ENCODE measurements at places on chromosomes 6 and 20.

DNA sequence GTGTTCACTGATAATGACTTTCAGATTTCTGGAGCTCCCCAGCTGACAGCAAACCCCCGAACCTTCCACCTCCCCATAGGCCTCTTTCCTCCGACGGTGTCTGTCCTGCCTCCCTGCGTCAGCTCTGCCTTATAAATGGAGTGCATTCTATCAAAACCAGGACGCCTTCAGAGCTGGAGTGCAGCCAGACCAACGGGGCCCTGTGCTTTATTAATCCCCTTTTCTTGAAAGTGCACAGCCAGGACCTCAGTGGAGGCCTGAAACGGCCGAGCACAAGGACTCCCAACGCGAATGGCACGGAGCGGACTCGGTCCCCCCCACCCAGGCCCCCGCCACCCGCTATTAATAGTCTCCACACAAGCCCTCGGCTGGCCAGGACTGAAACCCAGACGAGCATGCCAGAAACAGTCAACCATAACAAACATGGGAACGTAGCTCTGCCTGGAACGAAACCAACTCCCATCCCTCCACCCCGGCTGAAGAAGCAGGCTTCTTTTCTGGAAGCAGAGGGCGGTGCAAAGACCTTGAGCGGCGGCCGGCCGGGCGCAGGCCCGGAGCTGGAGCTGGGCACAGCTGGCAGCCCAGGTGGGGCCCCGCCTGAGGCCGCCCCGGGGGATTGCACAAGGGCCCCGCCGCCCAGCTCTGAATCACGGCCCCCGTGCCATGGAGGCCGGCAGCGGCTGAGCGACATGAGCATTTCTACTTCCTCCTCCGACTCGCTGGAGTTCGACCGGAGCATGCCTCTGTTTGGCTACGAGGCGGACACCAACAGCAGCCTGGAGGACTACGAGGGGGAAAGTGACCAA is 42.3 kb upstream of the NAA20 start:
- DNase-seq, result no peak

- no peak for DNase-seq
Observed at GRCh38 chr6:22003287-22003686, 293.5 kb downstream of the PRL start.

GRCh38 chr6:122033564-122034181 is 365.8 kb upstream of the HSF2 start:
- no peak for DNase-seq

DNA sequence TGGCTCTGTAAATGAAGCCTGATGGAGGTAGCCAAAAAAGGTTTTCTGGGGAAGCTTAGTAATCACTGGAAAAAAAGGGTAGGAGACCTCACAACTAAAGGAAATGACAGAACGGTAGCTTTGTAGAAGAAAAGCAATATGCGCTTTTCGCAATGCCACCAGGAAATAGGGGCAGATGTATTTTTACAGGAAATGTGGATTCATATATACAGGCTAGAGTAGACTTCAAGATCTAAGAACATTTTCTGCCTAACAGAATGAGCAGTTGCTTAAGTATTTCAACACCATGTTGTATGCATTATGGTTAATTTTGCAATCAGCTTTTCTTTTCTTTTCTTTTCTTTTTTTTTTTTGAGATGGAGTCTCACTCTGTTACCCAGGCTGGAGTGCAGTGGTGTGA is 219.6 kb downstream of the CD83 start:
- DNase-seq, result no peak

DNA sequence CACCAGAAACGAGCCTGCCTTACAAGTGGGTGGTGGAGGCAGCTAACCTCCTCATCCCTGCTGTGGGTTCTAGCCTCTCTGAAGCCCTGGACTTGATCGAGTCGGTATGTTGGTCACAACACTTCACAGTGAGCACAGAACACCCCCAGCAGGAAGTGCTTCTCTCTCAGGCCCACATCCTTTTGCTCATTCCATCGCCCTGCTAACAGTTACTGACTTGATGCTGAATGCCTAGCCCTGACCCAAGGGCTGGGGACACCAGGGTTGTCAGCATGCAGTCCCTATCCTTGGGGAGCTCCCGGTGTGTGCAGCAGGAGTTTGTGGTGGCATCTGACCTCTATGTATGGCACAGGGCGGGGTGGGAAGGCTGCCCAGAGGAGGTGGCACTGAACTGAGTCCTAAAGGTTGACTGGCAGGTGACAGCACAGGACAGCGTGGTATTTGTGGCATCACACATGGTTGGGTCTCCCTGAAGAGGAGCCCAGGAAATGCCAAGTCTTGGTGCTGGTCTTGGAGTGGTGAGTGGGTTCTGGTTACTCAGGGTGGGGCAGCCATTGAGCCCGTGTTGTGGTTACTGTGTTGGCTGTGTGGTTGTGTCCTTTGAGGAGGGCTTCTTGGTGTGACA is 26.7 kb downstream of the GTSF1L start:
- DNase-seq, result no peak

GRCh38 chr6:148854096-148854495 is 107.3 kb downstream of the UST start:
- DNase-seq, result no peak

- no peak for DNase-seq
Observed at GRCh38 chr6:37693546-37694250, 4.0 kb downstream of the MDGA1 start.

DNA sequence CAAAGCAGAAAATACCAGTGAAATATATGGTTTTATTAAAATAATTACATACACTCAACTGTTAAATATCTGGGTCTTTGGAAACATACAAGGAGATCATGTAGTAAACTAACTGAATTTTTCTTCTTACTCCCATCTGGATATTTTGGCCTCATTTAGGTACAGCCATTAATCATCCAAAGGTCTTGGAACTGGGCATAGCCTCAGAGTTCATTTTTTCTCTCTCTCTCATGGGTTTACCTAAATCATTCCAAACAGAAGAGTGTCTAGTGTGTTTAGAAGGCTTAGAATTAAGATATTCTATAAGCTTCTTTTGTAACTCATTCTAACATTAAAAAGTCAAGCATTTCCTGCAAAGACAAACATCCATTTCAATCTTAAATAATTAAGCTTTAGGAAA is 79.4 kb downstream of the HMGCLL1 start:
- no peak for DNase-seq

GRCh38 chr6:140436023-140436811 is 1061.8 kb upstream of the CITED2 start:
- DNase-seq, result no peak

DNA sequence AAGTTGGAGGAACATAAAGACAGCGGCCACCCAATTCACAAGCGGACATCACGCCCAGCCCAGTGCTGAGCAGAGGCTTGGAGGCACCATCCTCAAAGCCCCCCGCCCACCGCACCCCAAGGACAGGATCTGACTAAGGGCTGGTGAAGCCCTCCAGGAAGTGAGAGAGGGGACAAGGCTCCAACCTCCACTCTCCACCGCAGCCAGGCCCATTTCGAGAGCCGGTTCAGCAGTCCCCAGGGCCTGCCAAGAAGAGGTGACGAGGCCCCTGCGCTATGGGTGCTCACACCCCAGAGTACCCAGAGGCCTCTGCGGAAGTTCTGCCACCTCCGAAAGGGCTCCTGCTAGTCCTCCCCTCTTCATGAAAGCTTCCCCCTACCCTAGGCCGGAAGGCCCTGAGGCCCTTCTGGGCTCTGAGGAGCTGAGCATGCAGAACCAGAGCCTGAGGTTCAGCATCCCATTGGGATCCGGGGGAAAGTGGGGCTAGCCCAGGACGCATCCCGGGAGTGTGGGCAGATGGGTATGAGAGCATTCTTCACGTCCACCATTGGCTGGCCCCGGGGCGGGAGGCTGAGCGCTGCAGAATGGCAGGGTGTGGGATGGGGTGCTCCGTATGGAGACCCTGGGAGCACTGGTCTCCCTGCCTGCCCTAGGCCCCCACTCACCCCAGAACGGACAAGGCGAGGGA is 2.5 kb downstream of the GRM4 start:
- DNase-seq, result no peak

DNA sequence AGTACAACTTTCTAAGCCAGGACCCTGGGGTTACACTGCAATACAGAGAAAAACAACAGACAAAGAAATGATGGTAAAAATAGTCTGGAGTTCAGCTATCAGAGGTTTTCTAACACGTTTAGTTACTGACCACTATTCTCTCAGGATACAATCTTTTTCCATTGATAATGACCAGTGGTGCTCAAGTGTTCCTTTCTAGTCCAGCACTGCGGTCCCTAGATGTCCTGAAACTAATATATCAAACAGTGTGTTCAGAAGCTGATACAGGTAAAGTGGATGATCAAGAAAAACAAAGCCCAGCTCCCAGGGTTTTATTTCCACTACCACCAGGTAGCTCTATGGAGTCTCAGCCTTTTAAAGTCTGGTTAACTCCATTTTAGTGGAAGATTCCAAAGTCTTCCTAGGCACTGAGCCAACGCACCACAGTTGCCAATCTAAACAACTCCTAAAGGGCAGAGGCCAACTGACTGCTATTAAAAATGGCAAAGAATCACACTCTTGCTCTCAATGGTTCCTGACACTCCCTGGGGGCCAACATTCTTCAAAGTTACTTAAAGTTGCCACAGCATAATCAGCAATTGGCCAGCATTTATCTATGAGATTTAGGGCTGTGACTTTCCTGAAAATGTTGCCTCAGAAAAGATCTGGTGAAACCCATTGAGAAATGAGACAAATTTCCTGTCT is 38.2 kb downstream of the DZANK1 start:
- DNase-seq, result no peak

DNA sequence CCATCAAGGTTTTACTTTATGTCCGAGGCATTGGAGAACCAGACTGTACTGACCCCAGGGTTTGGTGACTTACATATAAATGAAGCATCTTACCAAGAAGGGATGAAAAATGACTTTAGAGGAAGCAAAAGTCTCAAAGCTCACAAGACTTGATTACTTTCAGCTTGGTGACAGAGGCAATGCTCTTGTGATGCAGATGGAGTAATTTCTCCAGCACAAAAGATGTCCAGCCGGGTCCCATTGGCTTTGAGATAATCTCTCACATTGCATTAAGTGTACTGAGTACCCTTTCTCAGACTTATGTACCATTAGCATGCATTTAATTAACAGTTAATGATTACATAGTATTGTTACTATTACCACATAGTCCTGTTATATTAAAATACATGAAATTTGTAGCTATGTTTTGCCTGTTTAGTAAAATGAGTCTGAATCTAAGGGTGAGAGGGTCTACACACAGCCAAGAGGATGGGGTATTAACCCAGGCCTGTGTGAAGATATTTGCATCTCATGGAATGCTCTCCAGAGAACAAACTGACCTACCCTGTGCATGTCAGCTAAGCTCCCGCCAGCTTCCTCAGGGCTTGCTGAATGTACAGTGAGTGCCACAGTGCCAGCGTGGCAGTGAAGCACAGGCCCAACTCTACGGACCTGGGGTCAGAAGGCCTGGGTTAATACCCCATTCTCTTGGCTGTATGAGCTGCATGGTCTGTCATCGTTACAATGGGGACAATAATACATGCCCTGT is 5.6 kb downstream of the HTR1E start:
- no peak for DNase-seq

- DNase-seq, result no peak
Observed at GRCh38 chr6:3138341-3138740, 19.0 kb downstream of the TUBB2A start.

DNA sequence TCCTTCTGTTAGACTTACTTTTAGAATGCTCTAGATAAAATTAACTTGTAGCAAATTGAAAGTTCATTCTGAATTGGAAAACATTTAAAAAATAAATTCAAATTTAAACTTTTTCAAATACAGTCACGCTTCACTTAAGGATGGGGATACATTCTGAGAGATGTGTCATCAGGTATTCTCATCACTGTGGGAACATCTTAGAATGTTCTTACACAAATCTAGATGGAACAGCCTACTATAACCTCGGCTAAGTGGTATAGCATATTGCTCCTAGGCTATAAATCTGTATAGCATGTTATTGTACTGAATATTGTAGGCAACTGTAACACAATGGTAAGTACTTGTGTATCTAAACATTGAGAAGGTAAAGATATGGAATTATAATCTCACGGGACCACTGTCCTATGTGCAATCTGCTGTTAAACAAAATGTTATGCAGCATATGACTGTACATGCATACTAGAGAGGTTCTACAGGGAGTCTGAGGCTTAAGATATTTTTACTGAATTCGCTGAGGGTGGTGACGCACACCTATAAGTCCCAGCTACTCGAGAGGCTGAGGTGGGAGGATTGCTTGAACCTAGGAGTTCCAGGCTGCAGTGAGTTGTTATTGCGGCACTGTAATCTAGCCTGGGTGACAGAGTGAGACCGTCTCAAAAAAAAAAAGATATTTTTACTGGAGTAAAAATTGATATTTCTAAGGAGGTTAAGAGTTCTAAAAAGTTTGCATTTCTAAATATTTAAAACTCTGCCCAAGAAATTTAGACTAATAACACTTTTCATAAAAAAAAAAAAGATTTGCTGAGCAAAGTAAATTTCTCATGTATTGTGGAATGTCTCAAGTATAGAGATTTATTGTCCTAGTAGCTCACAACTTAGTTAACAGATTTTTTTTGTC is 87.3 kb upstream of the TULP1 start:
- DNase-seq, result no peak

DNA sequence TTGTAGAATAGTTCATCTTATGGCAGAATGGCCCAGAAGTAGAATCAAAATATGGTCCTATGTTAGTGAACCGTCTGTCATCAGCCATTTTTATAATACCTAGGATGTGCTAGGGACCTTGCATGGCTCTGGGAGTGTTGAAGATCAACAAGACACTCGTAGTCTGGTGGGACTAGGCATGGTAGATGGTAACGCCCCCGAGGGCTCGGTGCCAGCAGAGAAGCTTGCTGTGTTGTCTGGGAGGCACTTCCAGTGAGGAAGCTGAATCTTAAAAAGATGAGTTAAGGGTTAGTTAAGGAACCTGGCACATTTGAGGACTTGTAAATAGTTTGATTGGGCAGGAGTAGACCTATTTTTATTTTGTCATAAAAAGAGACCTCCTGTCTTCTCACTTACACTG is 82.4 kb downstream of the MAP3K4 start:
- DNase-seq, result no peak

DNA sequence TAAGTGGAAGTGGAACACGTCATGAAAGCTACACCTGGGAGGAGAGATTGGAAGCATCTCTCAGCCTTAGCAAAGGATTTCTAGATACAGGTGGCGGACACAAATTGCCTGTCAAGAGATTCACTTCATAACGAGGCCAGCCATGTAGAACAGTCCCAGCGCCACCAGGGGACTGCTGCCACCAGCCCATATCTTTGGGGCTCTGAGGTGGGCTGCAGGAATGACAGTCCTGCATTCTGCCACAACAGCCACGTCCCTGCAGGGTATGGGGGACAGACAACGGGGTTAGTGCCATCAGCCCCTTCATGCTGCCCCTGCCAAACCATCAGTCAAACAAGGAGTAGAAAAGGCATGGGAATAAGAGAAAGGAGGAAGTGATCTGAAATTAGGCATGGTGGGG is 81.2 kb upstream of the SASH1 start:
- no peak for DNase-seq

DNA sequence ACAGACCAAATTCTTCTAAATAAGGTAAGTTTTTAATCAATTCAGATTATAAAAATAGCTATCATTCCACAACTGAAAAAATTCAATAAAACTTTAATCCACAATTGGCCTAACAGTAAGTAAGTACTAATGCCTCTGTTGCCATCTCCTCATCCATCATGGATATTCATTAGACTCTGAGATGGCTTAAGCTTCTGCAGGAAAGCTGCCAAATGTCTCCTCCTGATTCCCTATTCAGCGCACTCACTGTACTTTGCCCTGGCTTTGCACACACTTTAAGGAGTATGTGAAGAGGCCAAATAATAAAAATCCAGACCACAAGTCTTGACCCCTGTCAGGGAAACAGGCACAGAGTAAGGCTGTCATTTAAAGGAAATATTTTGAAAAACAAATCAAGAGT is 23.6 kb downstream of the PGM3 start:
- DNase-seq, result no peak

GRCh38 chr6:152004896-152005295 is 197.4 kb downstream of the ESR1 start:
- no peak for DNase-seq

- DNase-seq, result no peak
Observed at GRCh38 chr6:111347589-111347988, 135.4 kb downstream of the REV3L start.

Measured in effector memory CD8-positive, alpha-beta T cell (primary cell).